Stimulated activated CD4-positive, alpha-beta T cell treated with anti-CD3 and anti-CD28 coated beads, Interleukin-12 subunit alpha, Interleukin-12 subunit beta, amount 100 ng/mL, for 4 hours (primary cell): ENCODE measurements at places on chromosomes 12 and 14.
A peak's percentile ranks its signal among the peaks of the same experiment; 100 is the strongest.

- DNase-seq: no peak
Measured at GRCh38 chr12:9118158-9118557, 2.4 kb upstream of the A2M start.

DNA sequence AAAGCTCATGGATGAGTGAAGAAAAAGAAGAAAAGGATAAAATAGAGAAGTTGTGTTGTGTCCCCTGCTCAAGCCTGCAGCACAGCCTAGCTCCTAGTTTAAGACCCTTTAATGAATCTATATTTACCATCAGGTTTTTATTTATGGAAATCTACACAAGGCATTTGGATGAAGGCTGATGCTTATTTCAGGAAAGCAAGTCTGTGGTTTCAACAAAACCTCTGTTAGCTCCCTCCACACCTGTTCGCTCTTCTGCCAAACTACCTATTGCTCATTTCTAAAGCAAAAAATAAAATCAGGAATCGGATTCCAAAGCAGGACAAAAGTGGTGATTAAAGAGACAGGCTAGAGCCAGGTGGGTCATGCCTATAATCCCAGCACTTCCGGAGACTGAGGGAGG is 18.9 kb upstream of the MAP3K9 start:
- no peak for DNase-seq

DNA sequence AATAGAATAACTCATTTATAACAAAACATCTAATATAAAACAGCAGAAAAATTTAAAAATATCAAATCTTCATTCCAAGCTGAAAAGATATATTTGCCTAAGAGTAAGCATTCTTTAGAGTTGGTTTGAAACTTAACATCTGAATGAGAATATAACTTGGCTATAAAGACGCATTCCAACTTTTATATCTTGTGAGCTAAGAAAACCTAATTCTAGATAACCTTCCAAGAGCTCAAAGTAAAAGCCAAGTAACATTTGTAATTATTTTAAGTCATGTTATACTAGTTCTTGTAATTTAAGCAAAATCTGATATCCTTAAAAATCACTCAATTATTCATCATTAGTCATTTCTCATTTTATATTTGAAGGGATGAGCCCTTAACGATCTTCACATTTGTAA is 368.9 kb downstream of the C12orf50 start:
- no peak for DNase-seq

- no peak for DNase-seq
Measured at GRCh38 chr14:59236195-59236594, 47.7 kb downstream of the DAAM1 start.

GRCh38 chr12:118259079-118259478 is 113.6 kb downstream of the TAOK3 start:
- DNase-seq: no peak

- DNase-seq: no peak
Measured at GRCh38 chr14:76710056-76711010, 50.9 kb upstream of the VASH1 start.

DNA sequence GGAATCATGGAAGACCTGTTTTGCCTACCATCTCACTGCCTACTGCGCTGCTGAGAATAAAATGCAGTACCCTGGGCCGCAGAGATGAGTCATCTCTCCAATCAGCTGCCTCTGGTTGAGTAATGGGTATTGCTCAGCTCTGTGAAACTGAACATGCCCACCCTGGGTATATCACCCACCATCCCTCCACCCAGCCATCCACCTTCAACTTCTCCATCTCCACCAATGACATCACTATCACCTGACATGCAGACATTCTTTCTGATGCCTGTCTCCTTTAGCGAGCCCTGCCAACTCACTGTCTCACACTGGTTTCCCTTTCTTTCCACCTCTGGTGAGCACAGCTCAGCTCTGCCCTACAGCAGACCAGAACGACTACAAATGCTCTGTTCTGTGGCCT is 33.6 kb downstream of the E2F7 start:
- no peak for DNase-seq

- DNase-seq: peak; percentile 34
Measured at GRCh38 chr12:49903700-49904423, at the start of gene FAIM2. TSS of gene FAIM2 (minus strand) at chr12:49903900. CDS start at chr12:49903792, 108 bp downstream.

- no peak for DNase-seq
Measured at GRCh38 chr14:37436519-37436918, 158.5 kb downstream of the FOXA1 start.

DNA sequence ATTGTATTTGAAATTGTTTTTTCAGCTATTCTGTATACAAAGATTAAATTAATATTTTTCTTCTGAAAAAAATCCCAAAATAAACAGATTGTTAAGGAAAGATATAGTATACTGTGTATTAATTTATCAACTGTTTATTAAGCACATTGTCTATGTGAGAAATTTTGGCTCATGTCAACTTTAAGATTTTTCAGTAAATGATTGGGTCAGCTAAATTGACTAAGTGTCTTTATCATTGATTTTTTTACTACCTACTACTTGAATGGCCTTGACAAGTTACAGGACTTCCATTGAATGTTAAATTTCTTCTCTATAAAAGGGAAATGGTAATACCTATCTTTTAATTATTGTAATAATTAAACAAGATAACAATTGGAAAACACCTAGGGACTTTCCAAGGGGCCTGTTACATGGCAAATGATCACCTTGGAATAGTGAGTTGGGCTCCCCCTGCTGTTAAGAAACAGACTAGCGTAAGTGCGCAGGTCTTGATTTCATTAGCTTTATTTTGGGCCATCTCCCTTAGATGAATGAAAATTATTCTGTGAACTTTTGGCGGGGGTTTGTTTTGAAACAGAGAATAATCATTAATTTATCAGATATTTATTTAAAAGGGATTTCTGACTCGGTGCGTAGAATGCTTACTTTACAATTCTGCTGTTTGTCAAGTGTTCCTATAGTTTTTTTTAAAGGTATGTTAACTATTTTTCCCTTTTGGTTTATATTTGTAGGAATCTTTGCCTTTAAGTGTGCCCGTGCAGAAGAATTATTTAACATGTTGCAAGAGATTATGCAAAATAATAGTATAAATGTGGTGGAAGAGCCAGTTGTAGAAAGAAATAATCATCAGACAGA is 14.5 kb upstream of the CCT2 start:
- peak; percentile 27 for DNase-seq

DNA sequence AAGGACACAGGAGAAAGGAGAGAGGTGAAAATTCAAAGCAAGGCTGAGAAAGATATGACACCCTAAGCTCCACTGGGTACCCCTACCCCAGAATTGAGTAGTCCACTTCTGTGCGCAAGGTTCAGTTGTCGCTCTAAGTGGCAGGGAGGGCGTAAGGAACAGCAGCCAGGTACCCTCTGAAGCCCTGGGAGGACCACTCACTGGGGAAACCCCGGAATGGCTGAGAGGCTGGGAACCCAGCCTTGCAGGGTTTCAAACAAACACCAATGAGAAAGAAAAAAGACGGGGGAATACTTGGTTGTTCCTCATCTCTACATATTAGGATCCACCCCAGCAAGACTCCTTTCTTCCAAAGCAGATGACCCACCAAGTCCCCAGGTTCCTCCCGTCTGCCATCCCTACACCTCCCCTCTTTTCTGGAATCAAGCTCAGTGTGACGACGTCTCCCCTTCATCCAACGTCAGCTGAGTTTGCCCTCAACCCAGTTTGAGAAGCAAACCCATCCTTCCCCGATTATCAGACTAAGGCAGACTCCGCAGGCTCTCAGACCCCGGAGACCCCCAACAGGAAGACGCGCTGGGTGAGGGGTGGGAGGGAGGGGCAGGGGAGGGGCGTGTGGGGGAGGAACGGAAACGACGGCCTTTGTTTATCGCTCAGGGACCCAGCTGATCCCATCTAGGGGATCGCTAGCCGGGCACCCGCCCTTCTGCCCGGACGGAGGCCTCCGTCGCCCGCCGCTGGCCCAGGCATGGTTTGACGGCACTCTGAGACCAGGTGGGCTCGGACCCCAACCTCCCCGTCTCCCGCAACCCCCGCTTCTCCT is 795 bp downstream of the LMBR1L start:
- no peak for DNase-seq

- DNase-seq: no peak
Measured at GRCh38 chr14:37992499-37992898, 215.2 kb upstream of the SSTR1 start.

GRCh38 chr14:37889087-37889486 is 293.7 kb downstream of the TTC6 start:
- no peak for DNase-seq

DNA sequence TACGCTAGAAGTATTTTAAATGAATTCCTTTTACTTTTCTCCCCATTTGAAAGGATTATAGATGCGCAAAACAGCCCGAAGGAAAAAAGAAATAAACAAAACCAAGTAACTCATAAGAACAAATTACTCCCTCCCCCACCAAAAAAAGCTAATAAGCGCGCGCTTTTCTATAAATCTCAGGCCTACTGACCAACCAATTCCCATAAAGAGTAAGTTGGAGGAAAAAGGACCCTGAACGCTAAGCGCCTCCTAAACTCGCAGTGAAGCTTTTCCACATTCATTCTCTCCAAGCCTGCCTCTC is 588 bp downstream of the MBIP start:
- no peak for DNase-seq

DNA sequence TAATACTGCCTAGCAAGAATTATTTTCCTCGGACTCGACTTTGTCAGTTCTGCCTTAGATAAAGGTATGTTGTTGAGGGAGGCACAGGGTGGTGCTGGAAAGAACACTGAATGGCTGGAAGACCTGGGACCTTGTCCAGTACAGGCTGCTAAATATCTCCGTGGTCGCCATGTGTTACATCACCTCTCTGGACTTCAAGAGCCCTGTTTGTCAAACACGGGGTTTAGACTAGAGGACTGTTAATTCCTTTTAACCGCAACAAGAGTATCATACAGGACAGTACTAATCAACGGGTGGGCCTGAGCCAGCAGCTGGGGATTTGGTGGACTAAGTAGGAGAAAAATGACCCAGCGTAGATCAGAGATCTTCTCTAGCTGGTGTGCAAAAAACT is 476.3 kb downstream of the LRIG3 start:
- no peak for DNase-seq

DNA sequence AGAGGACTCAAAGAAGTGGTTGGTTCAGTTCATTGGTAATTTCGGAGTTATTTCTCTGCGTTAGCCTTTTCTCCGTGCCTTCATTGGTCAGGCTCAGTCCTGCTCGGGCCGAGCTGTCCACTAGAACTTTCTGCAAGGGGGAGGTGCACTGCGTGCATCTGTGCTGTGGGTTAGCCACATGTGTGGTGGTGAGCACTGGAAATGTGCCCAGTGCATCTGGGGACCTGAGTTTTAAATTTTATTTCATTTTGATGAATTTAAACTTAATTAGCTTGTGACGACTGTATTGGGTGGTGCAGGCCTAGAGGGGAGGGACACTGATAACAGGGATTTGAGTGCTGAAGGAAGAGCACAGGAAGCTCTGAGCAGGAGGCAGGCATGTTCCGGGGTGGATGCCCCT is 24.5 kb downstream of the SETD1B start:
- no peak for DNase-seq

GRCh38 chr12:31585271-31585670 is 5.7 kb downstream of the DENND5B start:
- DNase-seq: no peak

DNA sequence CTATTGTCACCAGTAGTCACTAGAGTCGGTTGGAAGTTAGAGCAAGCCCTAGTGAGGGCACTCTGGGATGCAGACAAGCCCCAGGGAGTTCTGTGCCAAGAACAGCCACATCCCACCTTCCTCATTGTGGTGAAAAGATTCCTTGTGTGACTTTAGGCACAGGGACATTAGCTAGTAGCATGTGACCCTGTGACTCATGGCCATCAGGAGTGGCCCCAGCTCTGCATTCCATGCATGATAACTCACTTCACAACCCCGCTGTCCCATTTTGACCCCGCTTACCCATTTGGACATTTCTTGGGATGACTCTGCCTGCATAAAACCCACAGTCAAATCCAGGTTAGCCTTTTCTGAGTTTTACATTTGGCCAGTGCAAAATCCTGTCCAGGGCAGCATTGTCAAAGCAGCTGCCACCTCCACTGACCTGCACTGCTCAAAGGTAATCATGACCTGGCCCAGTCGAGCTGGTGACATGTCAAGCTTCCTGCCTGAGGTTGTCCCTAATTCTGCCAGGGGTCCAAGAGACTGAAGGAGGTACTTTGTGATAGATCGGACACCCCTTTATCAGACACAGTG is 430.5 kb downstream of the DPF3 start:
- no peak for DNase-seq

- DNase-seq: no peak
Measured at GRCh38 chr12:92297405-92297804, 151.8 kb upstream of the BTG1 start.

GRCh38 chr14:51856792-51857296 is 3.6 kb upstream of the GNG2 start:
- no peak for DNase-seq

GRCh38 chr12:124408822-124409517 is 114.1 kb downstream of the RFLNA start:
- DNase-seq: no peak

GRCh38 chr14:58828298-58828697 is 190.5 kb downstream of the DACT1 start:
- DNase-seq: no peak

DNA sequence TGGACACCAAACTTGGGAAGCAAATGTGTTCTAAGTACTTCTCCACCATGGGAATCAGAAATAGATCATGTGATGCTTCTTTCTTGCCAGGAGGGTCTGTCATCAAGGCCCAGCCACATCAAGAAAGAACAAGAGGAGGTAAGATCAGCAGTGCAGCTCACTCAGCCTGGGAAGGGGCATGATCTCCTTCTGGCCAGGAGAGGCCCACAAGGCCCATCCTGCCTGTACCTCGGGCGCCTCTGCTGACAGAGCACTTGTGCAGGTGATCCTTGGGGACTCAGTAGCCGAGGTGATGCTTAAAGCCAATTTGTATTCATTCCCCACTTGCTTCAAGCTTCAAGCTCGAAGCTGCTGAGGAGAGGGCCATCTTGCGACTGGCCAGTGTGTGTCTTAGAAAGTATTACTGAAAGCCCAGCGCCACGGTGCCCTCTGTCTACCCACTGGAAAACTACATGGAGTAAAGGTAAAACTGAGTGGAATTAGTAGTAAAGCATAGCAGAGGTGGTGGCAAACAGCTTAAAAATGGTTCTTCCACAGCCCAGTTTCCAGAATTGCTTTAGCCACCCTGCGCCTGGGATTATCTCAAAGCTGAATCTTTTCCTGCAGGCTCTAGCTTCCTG is 26.2 kb downstream of the RTRAF start:
- DNase-seq: no peak

- DNase-seq: no peak
Measured at GRCh38 chr14:99035268-99035667, 236.7 kb downstream of the BCL11B start.

GRCh38 chr12:10753059-10753458 is 29.9 kb upstream of the YBX3 start:
- no peak for DNase-seq

- DNase-seq: no peak
Measured at GRCh38 chr14:102923925-102924486, 1.5 kb downstream of the AMN start.

GRCh38 chr14:54123841-54124240 is 167.2 kb upstream of the BMP4 start:
- no peak for DNase-seq

- no peak for DNase-seq
Measured at GRCh38 chr12:24244231-24244630, 294.8 kb upstream of the SOX5 start.
